Sciatic nerve (tissue), 2 donors: ENCODE measurements at places on chromosomes 7 and 10. TPM values are rescaled to one million over a fixed set of nuclear protein-coding genes. Genes with fewer than 3 reads are reported as not detected.

- no peak for DNase-seq
Measured at GRCh38 chr7:136912339-136912738, 43.9 kb downstream of the CHRM2 start.

- no peak for DNase-seq
Measured at GRCh38 chr7:854118-854775, 22.0 kb downstream of the SUN1 start.

DNA sequence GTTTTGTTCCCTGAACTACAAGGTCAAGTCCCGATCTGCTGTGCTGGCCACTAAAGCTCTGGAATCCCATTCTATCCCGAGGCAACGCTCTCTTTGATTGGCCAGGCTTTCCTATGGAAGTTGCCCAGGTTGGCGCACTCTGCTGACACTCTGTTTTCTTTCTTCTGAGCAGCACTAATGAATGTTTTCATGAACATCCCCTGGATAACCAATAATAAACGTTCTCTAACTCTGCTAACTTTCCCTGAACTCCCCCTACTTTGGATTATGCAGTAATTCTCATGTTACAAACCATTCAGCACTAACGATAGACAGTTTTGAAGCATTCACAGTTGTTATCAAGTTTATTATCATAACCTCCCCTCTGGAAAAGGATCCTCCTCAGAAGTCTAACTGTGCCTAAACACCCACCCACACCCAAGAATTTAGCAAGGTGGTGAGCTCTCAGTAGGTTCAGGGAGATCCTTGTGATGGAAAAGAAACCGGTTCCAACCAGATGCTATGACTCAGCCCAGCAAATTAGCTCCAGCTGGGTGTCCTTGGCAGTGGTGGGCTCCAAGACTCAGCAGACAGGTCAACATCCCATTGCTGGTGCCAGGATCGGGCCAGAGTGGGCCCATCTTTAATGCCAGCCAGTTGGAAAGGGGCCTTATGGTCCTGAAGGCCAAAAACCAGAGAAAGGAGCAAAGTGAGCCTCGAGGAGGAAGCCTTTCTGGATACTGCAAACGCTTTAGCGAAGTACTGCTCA lies 68.4 kb downstream of the CREB3L2 start:
- no peak for DNase-seq

DNA sequence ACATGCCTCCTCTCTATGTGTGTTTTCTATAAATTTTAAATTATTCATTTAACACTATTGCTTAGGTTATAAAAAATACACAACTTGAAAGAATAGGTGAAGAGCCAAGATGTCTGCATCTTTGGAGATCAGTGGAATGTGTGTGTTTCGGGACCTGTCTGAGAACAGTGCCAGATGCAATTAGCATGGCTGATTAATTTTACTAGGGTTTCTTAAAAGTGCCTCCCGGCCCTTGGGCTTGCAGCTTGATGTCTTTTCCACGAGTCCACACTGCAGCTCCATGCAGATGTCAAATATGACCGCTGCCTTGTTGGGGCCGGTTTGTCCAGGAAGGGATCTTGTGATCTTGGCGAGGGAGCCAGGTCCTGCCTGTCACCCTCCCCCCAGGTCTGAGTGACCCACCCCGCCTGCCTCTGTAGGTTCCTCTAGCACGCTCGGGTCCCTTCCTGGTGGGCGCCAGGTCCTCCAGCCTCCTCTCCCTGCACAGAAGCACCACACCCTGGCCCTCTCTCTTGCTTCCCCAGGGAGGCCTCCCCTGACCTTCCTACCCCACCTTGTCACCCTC lies 20.7 kb downstream of the LHPP start:
- no peak for DNase-seq

- no peak for DNase-seq
Measured at GRCh38 chr10:17144032-17144431, 14.4 kb upstream of the CUBN start.

- no peak for DNase-seq
Measured at GRCh38 chr10:118534136-118534535, 61.3 kb downstream of the PRLHR start.

Gene MYOZ1
- 1.1 TPM for total RNA-seq

Gene ELMO1
- total RNA-seq: 151 TPM

Gene WIPF3
- total RNA-seq: 5.3 TPM

Gene ABCB1
- 21.0 TPM for total RNA-seq

Gene ZNF727
- 6.8 TPM for total RNA-seq
